Thoracic aorta endothelial cell (primary cell): ENCODE measurements at places on chromosomes 1 and 21. TPM values are rescaled to one million over a fixed set of nuclear protein-coding genes. Genes with fewer than 3 reads are reported as not detected.

CRYBG2 gene
- not detected in 2 replicates for total RNA-seq

KPRP gene
- not detected in 2 replicates for total RNA-seq

IGFN1 gene
- total RNA-seq, result not detected in 2 replicates

RXRG gene
- not detected in 2 replicates for total RNA-seq

S100A1 gene
- total RNA-seq, result not detected in 2 replicates

ESPN gene
- 0.65 and 1.1 TPM in 2 replicates for total RNA-seq

PCAT6 gene
- total RNA-seq, result not detected in 2 replicates

MX1 gene
- total RNA-seq, result 6.1 and 12.9 TPM in 2 replicates

C1orf198 gene
- 26.9 and 27.2 TPM in 2 replicates for total RNA-seq
